NCI-H526 (cell line): ENCODE measurements at places on chromosomes 7 and 10.

DNA sequence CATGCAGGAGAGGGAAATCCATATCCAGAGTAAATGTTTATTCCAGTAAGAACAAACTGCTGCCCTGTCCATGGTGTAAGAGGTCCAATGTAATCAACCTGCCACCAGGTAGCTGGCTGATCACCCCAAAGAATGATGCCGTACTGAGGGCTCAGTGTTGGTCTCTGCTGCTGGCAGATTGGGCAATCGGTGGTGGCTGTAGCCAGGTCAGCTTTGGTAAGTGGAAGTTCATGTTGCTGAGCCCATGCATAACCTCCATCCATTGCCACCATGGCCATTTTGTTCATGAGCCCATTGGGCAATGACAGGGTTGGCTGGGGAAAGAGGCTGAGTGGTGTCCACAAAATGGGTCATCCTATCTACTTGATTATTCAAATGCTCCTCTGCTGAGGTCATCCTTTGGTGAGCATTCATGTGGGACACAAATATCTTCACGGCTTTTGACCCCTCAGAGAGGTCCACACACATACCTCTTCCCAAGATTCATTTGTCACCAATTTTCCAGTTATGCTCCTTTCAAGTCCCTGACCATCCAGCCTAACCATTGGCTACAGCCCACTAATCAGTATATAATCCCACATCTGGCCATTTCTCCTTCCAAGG lies 23.3 kb upstream of the PAPSS2 start:
- DNase-seq: no peak

GRCh38 chr10:114631666-114632417 lies 26.2 kb downstream of the ABLIM1 start:
- DNase-seq: peak; percentile 71

DNA sequence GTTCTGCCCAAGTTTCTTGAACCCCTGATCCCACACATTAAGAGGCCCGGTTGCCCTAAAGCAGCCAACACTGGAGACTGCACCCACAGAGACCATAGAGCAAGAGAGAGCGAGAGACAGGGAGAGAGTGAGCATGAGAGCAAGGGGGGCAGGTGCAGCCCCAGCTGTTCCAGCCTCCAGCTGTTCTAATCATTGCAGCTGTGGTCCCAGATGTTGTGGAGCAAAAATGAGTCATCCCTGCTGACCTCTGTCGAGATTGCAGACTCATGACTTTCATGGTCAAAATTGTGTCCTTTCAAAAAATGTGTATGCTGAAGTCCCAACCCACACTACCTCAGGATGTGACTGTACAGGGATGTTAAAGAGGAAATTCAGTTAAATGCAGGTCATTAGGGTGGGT lies 143.9 kb upstream of the FRMD4A start:
- DNase-seq: no peak

DNA sequence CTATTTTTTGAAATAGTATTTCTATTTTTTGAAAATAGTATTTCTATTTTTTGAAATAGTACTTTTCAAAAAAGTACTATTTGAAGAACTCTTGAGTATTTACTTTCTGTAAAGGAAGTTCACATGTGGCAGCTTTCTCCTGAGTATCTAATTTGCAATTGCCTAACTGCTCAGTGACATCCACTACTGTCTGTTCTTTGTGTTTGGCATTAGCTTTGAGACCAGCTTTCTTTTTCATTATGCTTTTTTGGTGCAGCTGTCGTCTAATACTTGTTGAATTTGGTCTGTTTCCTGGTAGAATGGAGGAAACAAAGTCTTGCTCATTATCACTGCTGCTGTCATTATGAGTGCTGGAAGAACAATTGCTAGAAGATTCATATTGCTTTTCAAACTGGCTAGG lies 99.1 kb downstream of the BMPR1A start:
- no peak for DNase-seq

DNA sequence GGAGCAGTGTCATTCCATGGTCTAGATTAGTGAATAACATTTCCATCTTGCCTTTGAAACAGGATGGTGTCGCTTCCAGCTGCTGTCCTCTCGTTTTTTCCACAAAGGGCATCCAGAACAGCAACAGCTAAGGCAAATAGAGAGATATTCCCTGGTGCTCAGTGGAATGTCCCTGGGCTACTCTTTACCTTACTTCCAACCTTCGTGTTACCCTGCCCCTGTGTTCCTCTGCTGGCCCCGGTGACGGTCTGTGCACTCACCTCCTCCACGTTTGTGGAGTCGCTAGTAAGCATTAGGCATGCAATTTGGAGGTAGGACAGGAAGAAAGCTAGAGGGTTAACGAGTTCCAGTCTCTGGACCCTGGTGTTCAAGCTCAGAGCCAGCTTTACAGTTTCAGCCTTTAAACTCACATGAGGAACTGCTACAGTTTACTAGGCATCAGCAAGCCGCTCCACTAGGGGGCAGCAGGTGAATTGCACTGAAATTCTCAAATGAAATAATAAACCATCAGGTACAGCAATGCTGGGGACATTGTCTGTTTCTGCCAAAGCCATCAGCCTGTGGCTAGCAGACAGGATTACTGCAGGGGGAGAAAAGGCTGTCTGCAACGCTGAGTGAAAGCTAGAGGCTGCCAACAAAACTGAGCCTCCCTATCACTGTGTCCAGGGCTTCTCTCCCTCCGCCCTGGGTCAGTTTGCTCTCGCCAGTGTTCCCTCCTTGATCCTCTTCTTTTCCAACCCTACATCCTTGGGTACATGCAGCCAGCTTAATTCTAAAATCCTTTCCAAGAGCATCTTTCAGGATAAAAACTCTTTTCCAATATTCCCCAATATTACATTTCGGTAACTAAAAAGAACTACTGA lies 9.0 kb downstream of the MRPL32 start:
- peak; percentile 80 for DNase-seq

DNA sequence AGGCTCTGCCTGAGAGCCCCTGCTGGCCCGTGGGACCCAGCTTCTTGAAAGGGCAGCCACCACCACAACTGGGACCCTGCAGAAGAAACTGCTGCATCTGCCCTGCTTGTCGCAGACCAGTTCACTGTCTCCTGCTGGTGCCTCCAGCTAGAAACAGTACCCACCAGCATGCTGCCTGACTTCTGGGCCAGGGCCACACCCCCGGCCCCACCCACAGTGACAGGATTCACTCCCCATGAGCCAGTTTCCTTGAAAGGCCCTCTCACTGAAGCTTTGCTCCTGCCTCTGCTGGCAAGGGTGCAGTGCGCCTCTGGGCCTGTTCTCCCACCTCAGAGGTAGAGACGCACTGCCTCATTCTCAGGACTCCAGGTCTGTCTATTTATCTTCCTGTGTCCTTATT lies 32.4 kb downstream of the ANXA11 start:
- DNase-seq: no peak

DNA sequence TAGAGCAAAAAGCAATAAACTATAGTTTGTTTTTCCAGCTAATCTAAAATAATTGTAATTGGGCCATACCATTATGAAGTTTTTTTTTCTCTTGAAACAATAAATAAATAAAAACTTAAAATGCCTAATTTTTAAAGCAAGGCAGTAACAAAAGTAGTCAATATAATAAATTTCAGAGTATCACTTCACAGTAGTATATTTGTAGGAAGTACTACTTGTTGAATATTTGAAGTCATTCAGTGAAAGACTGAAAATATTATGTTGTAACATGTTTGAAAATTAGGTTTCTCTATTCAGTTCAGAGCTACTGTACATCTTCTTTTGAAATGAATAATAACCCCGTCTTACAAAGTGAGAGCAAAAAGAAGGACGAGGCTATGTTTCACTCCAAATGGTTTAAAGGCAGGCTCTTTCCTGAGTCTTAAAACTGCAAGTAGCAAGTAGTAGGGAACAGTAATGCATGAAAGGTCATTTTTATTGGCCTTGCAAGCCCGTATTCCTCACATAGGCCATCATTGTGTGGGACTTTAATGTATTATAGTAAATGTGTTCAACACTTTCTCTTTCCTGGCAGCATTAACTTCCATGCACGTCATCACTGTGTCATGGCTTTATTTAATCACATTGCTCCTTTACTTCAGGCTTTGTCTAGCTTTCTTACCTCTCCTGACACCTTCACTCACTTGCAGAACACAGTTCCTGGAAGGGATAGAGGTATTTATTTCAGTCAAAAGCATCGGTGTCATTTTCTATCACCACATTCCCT lies 141.4 kb downstream of the VTI1A start:
- DNase-seq: no peak

DNA sequence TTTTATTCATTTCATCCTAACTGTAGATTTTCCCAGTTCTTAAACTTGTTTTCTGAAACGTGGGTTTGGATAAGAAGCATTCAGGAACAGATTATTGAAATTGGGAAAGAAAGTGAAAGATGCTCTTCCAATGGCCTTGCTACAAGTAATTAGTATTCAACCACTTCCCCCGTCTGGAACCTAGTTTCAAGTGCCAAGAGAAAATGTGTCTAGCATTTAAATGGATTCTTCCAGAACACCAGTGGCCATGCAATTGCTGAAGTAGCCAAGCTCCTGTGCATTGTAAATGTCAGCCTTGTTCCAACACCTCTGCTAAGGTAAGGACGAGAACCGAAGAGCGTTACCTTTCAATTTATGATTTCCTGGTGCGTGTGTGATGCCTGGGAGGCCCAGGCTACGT lies 68.2 kb downstream of the PFKFB3 start:
- no peak for DNase-seq

DNA sequence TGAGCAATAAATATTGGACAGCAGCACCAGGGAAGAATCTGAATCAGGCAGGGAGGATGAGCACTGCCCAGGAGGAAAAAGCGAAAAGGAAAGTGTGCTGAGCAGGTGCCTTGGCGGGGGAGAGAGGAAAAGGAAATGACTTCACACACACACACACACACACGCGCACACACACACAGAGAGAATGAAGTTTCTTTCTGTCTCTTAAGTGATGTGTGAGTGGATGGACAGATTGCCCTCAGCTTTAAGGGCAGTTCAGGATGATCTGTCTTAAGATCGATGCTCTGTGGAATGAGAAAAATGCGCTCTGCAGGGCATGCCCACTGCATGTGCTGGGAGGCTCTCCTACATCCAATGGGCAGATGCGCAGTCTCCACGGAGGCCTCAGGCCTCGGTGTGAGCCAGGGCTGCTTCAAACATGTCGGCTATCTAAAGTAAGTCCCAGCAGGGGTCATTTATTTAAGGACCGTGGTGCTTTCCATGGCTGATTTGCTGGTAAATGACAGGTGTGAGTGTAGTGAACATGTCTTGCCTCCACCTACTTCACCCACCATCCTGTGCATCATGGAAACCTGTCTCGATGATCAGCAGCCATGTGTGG lies 2.5 kb upstream of the ACBD5 start:
- peak; percentile 41 for DNase-seq
